ENCODE measurements at places on chromosomes 5 and 9.
A peak's percentile ranks its signal among the peaks of the same experiment; 100 is the strongest.

DNA sequence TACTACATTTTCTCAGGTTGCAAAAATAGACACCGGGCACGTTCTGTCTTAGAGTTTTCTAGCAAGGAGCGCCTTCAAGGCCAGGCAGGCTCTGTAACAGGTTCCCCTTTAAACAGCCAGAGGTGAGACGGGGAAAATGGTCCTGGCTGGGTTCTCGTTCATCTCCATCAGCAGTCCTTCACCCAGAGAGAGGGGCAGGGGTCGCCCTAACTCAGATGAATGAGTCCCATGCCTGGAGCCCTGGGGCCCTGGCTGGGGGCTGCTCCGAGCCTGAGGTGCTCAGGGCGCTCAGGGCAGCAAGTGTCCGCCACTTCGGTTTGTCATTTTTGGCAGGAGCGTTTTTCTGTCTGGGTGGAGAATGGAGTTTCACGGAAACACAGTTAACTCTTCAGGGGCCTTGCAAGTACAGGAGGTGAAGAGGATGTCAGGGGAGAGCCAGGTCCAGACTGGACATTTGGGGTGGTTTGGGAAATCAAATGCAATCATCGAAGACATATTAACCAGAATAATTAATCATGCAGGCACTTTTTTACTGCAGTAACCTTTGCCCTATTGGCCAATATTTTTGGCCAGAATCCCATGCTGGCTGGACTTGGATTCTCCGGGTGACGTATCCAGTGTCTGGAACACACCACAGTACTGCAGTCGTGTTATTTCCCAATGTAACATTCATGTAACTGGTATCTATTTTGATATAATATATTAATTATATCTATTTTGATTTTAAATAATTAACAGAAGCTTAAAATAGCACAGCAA is 2.9 kb downstream of the NTNG2 start:
- DNase-seq, result no peak

DNA sequence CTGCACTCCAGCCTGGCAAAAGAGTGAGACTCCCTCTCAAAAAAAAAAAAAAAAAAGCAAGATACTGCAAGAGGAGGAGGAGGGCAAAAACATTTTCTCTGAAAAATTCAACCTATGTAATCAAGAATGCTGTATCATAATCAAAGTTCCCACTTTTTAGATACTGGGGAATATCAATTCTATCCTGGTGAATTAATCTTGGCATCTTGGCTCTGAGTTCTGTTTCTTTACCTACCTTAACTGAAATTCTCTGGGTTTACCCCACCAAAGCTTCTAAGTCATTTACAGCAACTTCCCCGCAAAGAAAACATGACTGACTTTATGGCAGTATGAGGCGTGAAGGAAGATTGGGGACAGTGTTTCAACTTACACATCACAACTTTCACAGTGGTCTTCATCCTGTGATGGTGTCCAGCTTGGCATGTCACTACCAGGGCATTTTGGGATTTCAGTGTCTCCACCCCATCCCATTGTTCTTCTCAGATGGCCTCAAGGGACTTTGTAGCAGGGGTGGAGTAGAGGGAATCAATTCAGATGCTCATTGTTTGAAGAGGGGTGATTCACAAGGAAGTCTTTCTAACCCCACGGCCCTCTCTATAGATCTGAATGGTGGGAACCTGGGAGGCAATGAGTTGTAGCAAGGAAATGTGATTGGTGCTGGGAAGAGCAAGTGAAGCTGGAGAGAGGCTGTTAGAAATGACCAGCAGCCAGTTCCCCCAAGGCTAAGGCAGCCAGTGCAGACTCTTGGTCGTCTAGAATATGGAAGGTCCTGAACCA is 130.5 kb downstream of the SCAMP1 start:
- no peak for DNase-seq

- DNase-seq, result no peak
These were observed 74.8 kb downstream of the NEK6 start for GRCh38 chr9:124332361-124333202.

DNA sequence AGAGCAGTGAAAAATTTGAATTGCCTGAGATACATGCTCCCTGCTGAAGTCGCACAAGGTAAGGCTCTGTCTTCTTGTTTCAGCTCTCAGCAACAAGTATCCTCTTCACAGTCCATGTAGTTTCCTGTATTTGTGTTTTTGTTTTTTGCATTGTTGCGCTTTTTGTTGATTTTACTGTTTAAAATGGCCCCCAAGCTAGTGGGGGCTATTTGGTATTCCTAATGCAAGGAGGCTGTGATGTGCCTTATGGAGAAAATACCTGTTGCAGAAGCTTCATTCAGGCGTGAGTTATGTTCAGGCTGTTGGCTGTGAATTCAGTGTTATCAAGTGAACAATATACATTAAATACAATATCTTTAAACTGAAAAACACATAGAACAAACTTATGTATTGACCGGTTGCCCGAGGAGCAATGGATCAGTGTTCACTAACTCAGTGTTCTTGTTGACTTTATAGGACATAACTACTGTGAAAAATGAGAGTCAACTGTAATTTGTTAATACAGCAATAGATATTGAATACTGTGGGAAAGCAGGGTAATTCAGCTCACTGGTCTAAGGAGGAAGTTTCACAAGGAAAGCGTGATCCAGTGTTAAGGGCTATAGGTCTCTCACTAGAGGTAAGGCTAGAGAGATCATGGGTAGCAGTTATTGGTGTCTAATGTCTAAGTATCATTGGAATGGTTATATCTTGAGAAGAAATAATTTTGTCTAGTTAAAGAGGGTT is 150.5 kb downstream of the GCNT1 start:
- no peak for DNase-seq

GRCh38 chr5:89991592-89991991 is 418.0 kb downstream of the CETN3 start:
- no peak for DNase-seq

- DNase-seq, result no peak
These were observed 485.8 kb downstream of the SEMA5A start for GRCh38 chr5:9059920-9060691.

DNA sequence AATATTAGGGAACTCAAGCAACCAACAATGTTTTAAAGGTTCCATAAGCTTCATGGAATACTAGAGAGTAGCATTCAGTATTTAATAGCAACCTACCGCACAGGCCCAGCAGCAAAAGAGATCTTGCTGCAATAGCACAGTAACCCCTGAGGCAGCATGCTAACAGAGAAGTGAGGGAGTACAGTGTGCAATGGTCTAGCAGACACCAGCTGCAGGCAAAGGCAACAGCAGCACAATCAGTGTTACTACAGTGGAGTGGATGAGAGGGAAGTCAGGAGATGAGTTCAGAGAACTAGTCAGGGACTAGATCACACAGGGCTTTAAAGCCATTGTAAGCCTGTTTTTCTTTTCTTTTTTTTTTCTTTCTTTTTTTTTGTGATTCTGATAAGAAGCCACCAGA is 2.8 kb downstream of the TICAM2 start:
- DNase-seq, result peak; percentile 10

DNA sequence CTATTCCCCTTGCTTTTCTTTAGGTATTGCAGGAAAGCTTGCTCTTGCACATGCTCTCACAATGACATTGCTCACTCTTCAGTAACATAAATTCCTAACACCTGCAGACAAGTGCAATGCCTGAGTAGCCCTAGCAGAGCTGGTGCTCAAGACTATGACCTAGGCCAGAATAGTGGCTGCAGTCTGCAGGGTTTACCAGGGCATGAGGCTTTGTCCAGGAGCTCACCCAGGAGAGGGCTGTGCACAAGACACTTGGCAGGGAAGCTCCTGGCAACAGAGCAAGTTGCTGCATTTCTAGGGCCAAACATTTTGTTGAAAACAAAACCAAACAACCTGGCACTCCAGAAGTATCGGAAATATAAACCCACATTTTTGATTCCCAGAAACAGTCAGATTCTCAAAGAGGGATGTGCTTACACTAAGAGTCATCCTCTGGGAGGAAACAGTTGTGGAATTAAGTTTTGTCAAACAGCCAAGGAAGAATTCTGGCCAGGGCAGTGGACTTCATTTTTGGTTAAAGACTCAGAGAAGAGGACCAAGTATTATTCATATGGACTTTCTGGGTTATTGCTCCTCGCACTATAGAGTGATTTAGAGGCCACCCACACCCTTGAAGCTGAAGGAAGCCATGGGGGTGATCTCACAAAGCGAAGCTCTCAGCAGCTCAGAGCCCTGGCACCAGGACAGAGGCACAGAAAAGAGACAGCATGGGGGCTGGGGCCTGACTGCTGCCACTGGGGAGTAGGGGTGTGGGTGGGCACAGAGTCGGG is 44.9 kb downstream of the MACROH2A1 start:
- no peak for DNase-seq

DNA sequence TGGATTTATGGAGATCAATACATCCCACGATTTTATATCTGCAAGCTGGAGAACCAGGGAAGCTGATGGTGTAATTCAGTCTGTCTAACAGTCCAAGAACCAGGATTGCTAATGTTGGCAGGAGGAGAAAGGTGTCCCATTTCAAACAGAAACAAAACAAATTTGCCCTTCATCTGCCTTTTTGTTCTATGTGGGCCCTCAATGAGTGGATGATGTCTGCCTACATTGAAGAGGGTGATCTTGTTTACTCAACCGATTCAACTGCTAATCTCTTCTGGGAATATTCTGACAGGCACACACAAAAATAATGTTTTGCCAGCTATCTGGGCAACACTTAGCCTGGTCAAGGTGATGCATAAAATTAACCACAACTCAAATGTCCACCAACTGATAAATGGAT is 65.1 kb upstream of the IL33 start:
- no peak for DNase-seq

DNA sequence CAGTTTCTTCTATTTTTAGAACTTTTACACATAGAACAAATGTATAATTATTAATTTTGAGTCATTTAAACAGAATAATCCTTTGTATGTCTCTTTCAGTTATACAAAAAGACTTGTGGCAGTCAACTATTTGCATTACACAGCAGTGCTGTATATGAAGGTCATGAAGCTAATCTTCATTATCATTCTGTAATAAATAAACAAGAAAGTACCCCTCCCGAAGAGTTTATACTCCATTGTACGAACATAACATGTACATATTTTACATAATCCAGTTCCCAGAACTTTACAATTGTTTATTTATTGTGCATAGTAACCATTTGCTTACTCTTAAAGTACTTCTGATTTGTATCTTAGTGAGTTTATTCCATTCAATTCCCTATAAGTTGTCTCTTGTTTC is 267.9 kb downstream of the FBXL17 start:
- no peak for DNase-seq

- no peak for DNase-seq
These were observed 398.1 kb downstream of the MAN2A1 start for GRCh38 chr5:110087829-110088228.

DNA sequence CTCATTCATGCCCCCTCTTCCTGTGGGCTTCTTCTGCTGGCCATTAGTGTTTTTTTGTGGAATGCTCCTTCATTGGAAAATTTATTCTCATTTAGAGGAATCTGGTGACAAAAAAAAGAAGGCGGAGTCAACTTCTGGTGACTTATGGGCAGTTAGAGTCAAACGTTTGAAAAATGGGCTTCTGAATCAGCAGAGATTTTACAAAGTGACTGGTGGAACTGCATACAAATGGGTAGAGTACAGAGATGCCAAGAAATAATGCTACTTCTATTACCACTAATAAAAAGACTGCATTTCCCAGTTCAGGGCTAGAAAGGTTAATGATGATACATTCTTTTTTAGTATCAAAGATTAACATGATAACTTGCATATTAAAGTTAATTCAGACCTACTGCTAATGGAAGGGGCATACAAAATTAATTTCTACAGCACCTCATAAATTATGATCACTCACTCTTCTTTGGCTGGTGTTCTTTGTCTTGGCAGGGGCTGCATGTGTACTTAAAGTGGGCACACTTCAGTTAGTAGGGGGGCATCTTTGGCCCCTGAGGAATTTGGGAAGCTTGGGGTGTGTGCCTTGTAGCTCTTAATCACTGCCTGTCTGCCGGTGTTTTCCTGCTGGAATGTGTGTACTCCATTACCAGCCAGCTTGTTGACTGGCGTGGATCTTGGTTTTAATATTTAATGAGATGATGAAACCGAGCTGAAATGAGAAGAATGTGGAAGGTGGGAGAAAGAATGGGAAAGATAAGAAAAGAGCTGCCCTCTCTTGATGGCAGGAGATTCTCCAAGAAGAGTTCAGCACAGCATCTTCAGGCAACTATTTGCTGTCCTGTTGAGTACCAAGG is 148.9 kb downstream of the DOCK2 start:
- DNase-seq, result no peak

GRCh38 chr5:79849486-79850315 is 141.4 kb downstream of the MTX3 start:
- DNase-seq, result no peak

GRCh38 chr5:61822584-61822983 is 483.4 kb upstream of the KIF2A start:
- no peak for DNase-seq

- no peak for DNase-seq
These were observed 57.9 kb downstream of the CSNK1A1 start for GRCh38 chr5:149493316-149493715.

- DNase-seq, result no peak
These were observed 7.8 kb upstream of the CARD9 start for GRCh38 chr9:136381311-136381710.

DNA sequence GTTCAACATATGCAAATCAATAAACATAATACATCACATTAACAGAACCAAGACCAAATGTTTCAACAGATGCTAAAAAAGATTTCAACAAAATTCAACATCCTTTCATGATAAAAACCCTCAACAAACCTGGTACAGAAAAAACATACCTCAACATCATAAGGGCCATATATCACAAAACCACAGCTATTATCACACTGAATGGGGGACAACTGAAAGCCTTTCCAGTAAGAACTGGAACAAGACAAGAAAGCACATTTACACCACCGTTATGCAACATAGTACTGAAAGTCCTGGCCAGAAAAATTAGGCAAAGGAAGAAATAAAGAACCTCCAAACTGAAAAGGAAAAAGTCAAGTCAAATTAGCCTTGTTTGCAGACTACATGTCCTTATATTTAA is 93.6 kb downstream of the DTWD2 start:
- no peak for DNase-seq

GRCh38 chr9:137312852-137313325 is 10.8 kb upstream of the NRARP start:
- no peak for DNase-seq

GRCh38 chr9:100600521-100601079 is 22.7 kb downstream of the CAVIN4 start:
- no peak for DNase-seq

GRCh38 chr5:167820101-167820990 is 471.1 kb upstream of the WWC1 start:
- DNase-seq, result no peak

DNA sequence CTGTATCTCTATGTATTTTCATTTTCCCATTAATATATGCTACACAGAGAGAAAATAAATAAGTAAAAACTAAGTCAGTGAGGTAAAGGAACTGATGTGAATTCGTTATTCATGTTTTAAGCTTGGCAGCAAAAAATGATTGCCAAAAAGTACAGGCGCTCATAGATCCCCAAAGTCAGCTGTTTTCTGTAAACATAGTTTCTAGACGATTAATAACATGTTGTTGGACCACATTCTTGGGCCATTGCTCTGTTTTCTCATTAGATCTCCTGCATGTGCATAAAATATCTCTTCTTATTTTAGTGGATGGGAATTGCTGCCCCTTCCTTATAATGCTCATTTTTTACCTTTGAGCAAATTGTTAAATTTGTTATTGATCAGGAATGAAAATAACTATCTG is 215.2 kb downstream of the TLE1 start:
- no peak for DNase-seq
